ENCODE measurements at places on chromosomes 11 and 22.

DNA sequence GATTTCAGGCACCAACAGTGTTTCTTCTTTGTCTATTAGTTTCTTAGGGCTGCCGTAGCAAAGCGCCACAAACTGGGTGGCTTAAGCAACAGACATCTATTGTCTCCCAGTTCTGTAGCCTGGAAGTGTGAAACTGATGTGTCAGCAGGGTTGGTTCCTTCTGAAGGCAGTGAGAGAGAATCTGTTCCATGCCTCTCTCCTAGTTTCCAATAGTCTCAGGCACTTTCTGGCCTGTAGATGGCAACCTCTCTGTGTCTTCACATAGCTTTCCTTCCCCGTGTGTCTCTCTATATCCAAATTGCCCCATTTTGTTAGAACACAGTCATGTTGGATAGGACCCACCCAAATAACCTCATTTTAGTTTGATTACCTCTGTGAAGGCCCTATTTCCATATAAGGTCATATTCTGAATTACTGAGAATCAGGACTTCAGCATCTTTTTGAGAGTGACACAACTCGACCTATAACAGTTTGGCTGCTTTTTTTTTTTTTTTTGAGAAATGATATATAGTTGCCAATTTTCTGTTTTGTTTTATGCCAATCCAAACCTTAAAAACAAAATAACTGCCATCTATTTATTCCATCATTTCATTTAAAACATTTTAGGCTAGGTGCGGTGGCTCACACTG is 108.2 kb downstream of the SLC36A4 start:
- peak; percentile 53 for DNase-seq

GRCh38 chr11:134476435-134477021 is 64.5 kb upstream of the B3GAT1 start:
- peak; percentile 47 for DNase-seq

DNA sequence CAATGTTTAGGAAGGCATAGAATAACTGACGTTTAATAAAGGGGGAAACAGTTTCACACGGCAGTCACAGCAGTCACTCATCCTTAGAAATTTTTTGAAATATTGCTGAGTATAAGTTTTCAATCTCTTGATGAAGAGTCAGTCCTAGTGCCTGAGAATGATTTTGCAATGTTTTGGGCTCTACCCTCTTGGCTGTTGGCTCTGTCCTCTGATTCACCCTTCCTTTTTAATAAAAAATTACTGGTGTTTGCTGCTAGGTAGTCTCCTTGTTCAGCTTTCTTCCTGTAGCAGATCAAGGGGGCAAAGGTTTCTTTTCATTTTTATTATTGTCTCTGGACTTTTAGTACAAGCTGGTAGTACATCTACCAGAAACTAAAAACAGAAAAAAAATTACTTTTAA is 194.3 kb upstream of the ANO3 start:
- no peak for DNase-seq

GRCh38 chr11:88414385-88414861 is 76.9 kb upstream of the CTSC start:
- peak; percentile 89 for DNase-seq

DNA sequence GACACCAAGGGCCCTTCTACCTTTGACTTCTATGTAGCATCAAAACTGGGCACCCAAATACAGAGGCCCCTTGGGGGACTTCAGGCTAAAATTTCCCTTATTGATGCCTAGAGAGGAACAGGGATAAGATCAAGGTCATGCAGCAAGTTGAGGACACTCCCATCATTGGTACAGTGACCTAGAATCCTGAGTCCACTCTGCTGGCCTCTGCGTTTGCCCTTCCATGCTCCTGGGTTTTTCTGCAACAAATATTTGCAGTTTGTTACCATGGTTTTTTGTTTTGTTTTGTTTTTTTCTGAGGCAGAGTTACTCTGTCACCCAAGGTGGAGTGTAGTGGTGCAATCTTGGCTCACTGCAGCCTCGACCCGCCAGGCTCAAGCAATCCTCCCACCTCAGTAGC is 64.2 kb downstream of the THAP12 start:
- no peak for DNase-seq

GRCh38 chr11:125165843-125166763 is 1.6 kb downstream of the PKNOX2 start:
- no peak for DNase-seq

- no peak for DNase-seq
Observed at GRCh38 chr11:67260406-67260805, 5.9 kb upstream of the GRK2 start.

DNA sequence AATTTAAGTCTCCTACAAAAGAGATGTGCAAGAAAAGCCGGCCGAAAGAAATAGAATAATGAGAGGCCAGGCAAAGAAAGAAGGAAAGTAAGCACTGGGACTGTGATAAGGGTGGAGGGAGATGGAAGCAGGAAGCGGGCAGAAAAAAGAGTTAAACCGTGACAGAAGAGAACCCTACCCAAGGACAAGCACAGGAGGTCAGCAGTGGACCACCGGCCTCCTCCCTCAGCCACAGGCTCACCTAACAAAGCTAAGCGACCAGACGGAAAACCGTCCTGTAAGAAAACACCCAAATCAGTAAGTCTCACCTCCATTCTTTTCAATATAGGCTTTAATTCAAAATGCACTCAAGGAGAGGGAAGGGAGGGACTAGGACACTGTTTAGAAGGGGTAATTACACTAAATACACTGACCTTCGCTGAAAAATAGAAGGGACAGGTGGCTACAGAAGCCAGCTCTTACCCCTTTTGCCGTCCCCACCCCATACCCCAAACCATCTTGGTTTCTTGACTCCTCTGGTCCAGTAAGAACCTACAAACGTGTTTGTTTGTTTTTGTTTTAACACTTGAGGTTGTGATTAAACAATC is 1.9 kb downstream of the FAM181B start:
- peak; percentile 4 for DNase-seq
